ENCODE measurements at places on chromosomes 11 and 22. TPM values are rescaled to one million over a fixed set of nuclear protein-coding genes. Genes with fewer than 3 reads are reported as not detected.

TCP11L1 gene
- 4.3 TPM for polyA plus RNA-seq

CCDC87 gene
- polyA plus RNA-seq = 0.12 TPM

KCTD17 gene
- polyA plus RNA-seq = 0.90 TPM

TTLL1 gene
- polyA plus RNA-seq = 0.17 TPM

MGAT3 gene
- 6.0 TPM for polyA plus RNA-seq

FGF19 gene
- polyA plus RNA-seq = not detected

NRIP3 gene
- 7.4 TPM for polyA plus RNA-seq

ALKBH3 gene
- polyA plus RNA-seq = 24.3 TPM

SMIM35 gene
- not detected for polyA plus RNA-seq

KCNJ1 gene
- polyA plus RNA-seq = not detected

DBX1 gene
- not detected for polyA plus RNA-seq

GRCh38 chr11:129382583-129382982 lies 6.9 kb downstream of the BARX2 start:
- no peak overlapping the region for H3K27ac ChIP-seq
- no peaks in the 10 kb centered on the region for H3K4me1 ChIP-seq
- no peaks in the 10 kb centered on the region for H3K36me3 ChIP-seq
- no peaks in the 10 kb centered on the region for H3K27me3 ChIP-seq
- no peak for DNase-seq

DNA sequence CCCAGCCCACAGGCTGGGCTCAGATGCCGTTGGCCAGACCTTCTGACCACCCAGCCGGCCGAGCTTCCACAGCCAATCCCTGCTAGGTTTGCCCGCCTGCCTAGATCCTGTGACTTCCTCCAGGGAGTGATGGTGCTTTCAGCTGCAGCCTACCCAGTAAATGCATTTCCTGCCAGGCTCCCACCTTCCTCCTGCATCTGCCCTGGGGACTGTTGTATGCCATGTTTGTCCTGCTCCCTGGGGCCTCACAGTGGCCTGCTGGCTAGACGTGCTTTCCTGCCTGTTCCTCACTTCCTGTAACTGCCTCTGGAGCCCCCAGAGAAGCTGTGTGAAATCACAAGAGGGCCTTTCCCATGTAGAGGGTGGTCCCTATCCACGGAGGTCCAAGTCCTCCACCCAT lies 86.2 kb downstream of the GALNT18 start:
- no peaks in the 10 kb centered on the region for H3K36me3 ChIP-seq
- peaks cover 19% of the 10 kb centered on the region for H3K27me3 ChIP-seq
- H3K4me3 ChIP-seq = no peak overlapping the region
- H3K4me1 ChIP-seq = no peaks in the 10 kb centered on the region
- DNase-seq = no peak

- H3K27ac ChIP-seq = no peak overlapping the region
- no peaks in the 10 kb centered on the region for H3K36me3 ChIP-seq
- H3K27me3 ChIP-seq = no peaks in the 10 kb centered on the region
These were observed 81.3 kb downstream of the C22orf31 start for GRCh38 chr22:28980326-28980725.

DNA sequence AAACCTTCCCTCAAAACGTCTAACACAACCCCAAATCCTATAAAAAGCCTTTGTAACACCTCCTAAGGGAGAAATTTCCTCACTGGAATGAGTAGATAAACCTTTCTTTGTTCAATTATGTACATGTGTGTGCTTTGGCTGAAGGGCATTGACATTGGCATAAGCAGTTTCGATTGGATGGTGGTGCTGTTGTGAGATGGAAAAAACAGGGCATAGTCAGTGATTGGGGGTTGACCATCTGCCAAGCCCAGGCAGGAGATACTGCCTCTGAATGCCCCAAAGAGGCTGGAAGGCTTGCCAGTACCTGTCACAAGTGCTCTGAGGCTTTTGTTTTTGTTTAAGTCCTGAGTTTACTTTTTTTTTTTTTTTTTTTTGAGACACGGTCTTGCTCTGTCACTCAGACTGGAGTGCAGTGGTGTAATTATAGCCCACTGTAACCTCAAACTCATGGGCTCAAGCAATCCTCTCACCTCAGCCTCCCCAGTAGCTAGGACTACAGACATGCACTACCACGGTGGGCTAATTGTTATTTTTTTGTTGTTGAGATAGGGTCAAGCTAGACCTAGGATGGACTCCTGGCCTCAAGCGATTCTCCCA lies 1.2 kb upstream of the CCDC117 start:
- H3K4me3 ChIP-seq = no peak overlapping the region
- no peaks in the 10 kb centered on the region for H3K27me3 ChIP-seq
- H3K36me3 ChIP-seq = peaks cover 20% of the 10 kb centered on the region
- DNase-seq = no peak

DNA sequence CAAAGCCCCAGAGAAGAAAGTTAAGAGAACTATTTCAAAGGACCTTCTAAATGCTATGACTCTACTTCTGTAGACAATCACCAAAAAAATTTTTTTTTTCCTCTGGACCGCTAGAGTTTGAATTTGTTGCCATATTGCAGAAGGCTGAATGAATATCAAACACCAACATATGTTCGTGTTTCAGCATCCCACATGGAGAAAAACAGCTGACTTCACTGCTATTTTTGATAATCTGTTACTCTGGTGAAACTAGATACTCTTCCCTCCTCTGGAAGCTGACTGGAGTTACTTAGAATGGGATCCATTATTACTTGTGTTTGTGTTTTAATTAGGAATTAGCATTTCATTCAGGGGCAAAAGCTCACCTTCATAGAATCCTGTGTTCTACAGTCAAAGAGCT lies 447.0 kb downstream of the AASDHPPT start:
- no peaks in the 10 kb centered on the region for H3K27me3 ChIP-seq
- no peaks in the 10 kb centered on the region for H3K36me3 ChIP-seq
- no peak overlapping the region for H3K4me3 ChIP-seq
- DNase-seq = no peak
- no peak overlapping the region for H3K27ac ChIP-seq

DNA sequence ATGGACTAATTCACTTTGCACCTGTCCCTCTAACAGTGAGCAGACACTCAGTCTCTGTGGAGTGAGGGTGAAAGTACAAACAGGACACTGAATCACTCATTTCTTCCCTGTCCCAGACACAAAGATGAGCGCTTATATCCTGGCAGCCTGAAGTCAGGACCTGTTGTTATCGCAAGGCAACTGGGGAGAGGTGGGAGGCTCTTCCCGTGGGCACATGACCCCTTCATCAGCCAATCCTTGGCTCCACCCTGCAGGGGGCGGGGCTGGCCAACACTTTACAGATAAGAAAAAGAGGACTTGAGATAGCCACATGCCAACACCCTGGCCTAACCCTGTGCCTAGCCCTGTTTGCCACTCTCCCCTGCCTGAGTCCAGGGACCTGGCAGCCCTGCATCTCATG lies 29.5 kb upstream of the TESMIN start:
- H3K36me3 ChIP-seq = peaks cover 27% of the 10 kb centered on the region
- peak; percentile 89 for DNase-seq
- H3K4me3 ChIP-seq = no peak overlapping the region
- peak overlapping the region; percentile 53 for H3K27ac ChIP-seq
- no peaks in the 10 kb centered on the region for H3K27me3 ChIP-seq

DNA sequence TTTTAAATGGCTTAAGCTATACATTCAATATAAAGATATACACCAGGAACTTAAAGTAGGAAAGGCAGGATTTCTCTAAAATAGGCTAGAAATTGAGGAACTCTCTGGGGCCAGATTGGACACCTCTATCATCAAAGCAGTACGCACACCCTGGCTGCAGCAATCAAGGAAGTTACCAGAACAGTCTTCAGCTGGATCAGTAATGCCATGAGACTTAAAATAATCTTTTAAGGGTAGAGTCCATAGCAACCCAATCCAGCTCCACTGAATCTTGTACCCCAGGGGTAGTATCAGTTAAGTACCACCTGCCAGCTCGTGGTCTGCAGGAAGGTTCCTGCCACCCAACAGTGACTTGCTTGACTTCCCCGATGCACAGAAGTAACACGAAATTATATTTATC lies 3.0 kb downstream of the RDX start:
- peak overlapping the region; percentile 0 for H3K4me3 ChIP-seq
- no peak overlapping the region for H3K27ac ChIP-seq
- H3K27me3 ChIP-seq = no peaks in the 10 kb centered on the region
- peaks cover 25% of the 10 kb centered on the region for H3K4me1 ChIP-seq

GRCh38 chr11:4441515-4441914 lies 7.6 kb upstream of the OR52K2 start:
- no peaks in the 10 kb centered on the region for H3K36me3 ChIP-seq
- no peak overlapping the region for H3K4me3 ChIP-seq
- DNase-seq = no peak
- H3K27ac ChIP-seq = no peak overlapping the region

DNA sequence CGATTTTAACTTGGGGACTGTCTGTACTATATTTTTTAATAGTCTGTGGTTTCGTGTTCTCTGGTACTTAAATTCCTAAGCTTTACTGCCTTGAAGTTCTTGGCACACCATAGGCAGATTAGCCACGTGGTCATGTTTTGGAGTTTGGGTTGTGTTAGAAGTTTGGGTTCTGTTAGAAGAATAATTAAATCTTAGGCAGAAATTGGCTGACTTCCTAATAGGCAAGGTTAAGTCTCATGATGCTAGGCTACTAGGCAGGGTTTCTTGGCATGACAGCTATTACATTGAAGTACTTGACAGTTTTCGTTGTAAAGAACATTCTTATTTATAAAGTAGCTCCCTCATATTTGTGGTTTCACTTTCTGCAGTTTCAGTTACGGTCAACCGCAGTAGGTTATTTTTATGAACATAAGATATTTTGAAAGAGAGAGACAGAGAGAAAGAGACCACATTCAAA lies 30.0 kb upstream of the MMP7 start:
- H3K36me3 ChIP-seq = no peaks in the 10 kb centered on the region
- H3K27ac ChIP-seq = no peak overlapping the region
- DNase-seq = no peak
- no peaks in the 10 kb centered on the region for H3K4me1 ChIP-seq
- no peaks in the 10 kb centered on the region for H3K27me3 ChIP-seq
- H3K4me3 ChIP-seq = no peak overlapping the region

DNA sequence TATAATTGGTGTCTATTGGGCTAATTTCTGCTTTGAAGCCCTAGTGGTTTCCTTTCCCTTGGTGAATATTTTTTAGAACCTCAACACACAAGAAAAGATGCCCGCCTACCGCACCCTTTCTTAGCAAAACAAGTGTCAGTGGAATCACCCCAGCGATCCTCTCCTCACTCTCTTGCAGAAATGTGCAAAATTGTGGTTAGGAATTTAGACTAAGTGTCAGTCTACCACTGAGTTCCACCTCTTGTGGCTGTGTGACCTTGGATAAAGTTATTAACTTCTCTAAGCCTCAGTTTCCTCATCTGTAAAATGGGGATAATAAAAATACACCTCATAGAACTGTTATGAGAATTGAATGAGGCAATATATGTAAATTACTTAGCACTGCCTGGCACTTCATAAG lies 5.3 kb upstream of the JAML start:
- H3K27me3 ChIP-seq = peaks cover 6% of the 10 kb centered on the region
- H3K4me1 ChIP-seq = no peaks in the 10 kb centered on the region
- no peak for DNase-seq
- no peak overlapping the region for H3K27ac ChIP-seq
- no peaks in the 10 kb centered on the region for H3K36me3 ChIP-seq

DNA sequence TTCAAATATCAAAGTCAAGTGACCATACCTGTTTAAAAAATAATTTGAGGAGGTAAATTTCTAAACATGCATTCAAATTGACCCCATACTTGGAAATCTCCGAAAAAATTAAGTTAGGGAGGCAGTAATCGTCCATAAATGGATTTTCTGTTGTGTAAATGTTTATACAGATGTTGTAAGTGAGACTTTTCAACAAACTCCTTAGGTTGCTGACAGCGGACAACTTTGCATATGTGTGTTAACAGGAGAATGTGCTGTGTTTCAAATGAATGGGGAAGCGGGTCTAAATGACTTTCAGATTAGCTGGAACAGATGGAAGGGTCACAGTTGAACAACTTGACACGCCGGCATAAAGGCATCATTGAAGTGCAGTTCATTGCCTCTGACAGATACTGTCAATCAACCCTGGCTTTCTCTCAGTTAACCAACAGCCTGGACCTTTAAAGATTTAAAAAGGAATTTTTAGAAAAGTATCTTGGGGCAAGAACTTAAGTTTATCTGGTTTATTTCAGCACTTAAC lies 98.2 kb upstream of the DBX1 start:
- no peaks in the 10 kb centered on the region for H3K4me1 ChIP-seq
- no peaks in the 10 kb centered on the region for H3K36me3 ChIP-seq
- H3K4me3 ChIP-seq = no peak overlapping the region
- no peak overlapping the region for H3K27ac ChIP-seq
- no peaks in the 10 kb centered on the region for H3K27me3 ChIP-seq
- DNase-seq = no peak

GRCh38 chr11:119085437-119085847 lies 761 bp downstream of the HMBS start:
- H3K27me3 ChIP-seq = no peaks in the 10 kb centered on the region
- H3K27ac ChIP-seq = peak overlapping the region; percentile 99
- peaks cover 46% of the 10 kb centered on the region for H3K4me1 ChIP-seq
- peak overlapping the region; percentile 79 for H3K4me3 ChIP-seq
- H3K36me3 ChIP-seq = peaks cover 48% of the 10 kb centered on the region

- no peaks in the 10 kb centered on the region for H3K36me3 ChIP-seq
- no peaks in the 10 kb centered on the region for H3K27me3 ChIP-seq
- no peak for DNase-seq
- peaks cover 10% of the 10 kb centered on the region for H3K4me1 ChIP-seq
- no peak overlapping the region for H3K27ac ChIP-seq
These were observed 480 bp downstream of the TRIM34 start for GRCh38 chr11:5625281-5625680.

DNA sequence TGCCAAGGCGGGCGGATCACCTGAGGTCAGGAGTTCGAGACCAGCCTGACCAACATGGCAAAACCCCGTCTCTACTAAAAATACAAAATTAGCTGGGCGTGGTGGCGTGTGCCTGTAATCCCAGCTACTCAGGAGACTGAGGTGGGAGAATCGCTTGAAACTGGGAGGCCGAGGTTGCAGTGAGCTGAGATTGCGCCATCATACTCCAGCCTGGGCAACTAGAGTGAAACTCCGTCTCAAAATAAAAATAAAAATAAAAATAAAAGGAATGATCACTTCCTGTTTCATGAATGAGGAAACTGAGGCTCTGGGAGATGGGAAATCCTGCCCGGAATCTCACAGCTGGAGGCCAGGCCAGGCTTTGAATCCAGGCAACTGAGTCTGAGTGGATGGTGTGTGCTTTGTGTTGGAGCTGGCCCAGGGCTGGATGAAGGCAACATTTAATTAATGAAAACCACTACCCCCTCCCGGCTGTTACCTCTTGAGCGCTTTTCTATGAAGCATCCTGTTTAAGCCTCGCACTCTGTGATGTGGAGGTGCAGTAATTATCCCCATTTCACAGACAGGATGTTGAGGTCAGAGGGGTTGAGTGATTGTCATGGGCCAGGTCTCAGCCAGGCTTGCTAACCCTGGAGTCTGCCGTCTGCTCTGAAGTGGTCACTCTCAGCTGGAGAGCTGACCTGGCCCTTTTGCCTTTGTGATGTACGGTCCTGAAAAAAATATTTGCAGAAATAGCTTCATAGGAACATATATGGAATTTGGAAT lies 27.8 kb downstream of the LRP5 start:
- no peak overlapping the region for H3K27ac ChIP-seq
- H3K4me3 ChIP-seq = no peak overlapping the region
- H3K4me1 ChIP-seq = peaks cover 13% of the 10 kb centered on the region
- no peaks in the 10 kb centered on the region for H3K27me3 ChIP-seq
